ENCODE measurements at places on chromosomes 12 and 14. TPM values are rescaled to one million over a fixed set of nuclear protein-coding genes. Genes with fewer than 3 reads are reported as not detected.
A peak's percentile ranks its signal among the peaks of the same experiment; 100 is the strongest.

DNA sequence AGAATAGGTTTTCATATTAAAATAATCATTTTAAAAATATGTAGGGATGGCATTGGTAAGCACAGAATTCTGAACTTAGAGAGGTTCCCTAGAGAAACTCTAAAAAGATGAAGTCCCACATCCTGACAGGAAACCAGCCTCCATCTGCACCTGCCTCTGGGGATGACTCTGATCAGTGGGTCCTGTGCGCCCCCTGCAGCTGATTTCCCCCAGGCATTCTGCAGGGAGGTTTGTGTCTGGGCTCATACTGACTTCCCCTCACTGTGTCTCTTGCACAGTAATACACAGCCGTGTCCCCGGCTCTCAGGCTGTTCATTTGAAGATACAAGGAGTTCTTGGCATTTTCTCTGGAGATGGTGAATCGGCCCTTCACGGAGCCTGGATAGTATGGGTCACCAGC is 602.9 kb downstream of the TMEM121 start:
- H3K4me1 ChIP-seq: peaks cover 24% of the 10 kb centered on the region
- H3K4me3 ChIP-seq: no peak overlapping the region
- no peaks in the 10 kb centered on the region for H3K36me3 ChIP-seq
- H3K27ac ChIP-seq: peak overlapping the region; percentile 69
- DNase-seq: no peak

- no peak for DNase-seq
- H3K27ac ChIP-seq: no peak overlapping the region
- no peaks in the 10 kb centered on the region for H3K4me1 ChIP-seq
- no peak overlapping the region for H3K4me3 ChIP-seq
- H3K36me3 ChIP-seq: no peaks in the 10 kb centered on the region
Measured at GRCh38 chr14:96264853-96265252, 8.8 kb downstream of the BDKRB1 start.

The PPP4R3A gene
- total RNA-seq: 197 TPM

The FBXW8 gene
- 18.3 TPM for total RNA-seq

The CBLN3 gene
- total RNA-seq: 4.8 TPM

- H3K4me1 ChIP-seq: peaks cover 9% of the 10 kb centered on the region
- DNase-seq: peak; percentile 34
- no peaks in the 10 kb centered on the region for H3K36me3 ChIP-seq
Measured at GRCh38 chr14:91719839-91720238, 12.0 kb downstream of the CATSPERB start.

The CPM gene
- 0.81 TPM for total RNA-seq

- no peaks in the 10 kb centered on the region for H3K4me1 ChIP-seq
- H3K27me3 ChIP-seq: peaks cover 12% of the 10 kb centered on the region
- no peak for DNase-seq
- H3K36me3 ChIP-seq: no peaks in the 10 kb centered on the region
- H3K4me3 ChIP-seq: no peak overlapping the region
- no peak overlapping the region for H3K27ac ChIP-seq
Measured at GRCh38 chr12:108080363-108080762, 48.7 kb upstream of the WSCD2 start.

DNA sequence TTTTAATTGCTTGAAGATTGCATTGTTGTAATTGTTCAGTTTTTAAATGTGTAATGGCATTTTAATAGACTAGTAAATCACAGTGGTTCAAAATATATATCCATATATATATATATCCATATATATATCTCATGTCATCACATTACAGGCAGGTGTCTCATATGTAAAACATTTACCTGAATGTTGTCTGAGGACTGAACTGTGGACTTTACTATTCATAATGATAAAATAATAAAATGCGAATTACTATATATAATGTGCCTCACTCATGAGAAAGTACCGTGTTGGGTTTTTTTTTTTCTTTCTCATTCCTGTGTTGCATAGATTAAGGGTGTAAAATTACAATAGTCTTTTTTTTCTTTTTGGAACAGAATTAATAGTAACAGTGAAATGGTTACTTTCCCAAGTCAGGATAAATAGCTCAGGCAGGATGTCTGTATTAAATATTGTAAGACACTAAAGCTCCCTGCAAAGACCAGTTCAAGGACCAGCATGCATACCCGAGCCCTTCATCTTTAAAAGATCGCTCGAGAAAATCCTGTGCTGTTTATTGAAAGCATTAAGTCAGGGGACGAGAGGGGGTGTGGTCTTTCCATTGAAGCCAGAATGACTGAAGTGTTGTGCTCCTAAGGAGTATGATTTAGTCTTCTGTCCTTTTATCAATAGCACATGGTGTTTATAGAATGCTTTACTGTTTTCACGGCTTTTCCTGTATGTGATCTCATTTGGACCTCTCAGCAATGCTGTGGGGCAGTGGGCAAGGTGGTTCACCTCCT is 173.5 kb downstream of the CRADD start:
- H3K27ac ChIP-seq: no peak overlapping the region
- H3K4me1 ChIP-seq: peaks cover 14% of the 10 kb centered on the region
- H3K27me3 ChIP-seq: no peaks in the 10 kb centered on the region

GRCh38 chr14:74670726-74671411 is 42.0 kb downstream of the AREL1 start:
- DNase-seq: no peak
- H3K36me3 ChIP-seq: peaks cover 35% of the 10 kb centered on the region
- no peak overlapping the region for H3K4me3 ChIP-seq
- H3K27me3 ChIP-seq: no peaks in the 10 kb centered on the region
- H3K4me1 ChIP-seq: no peaks in the 10 kb centered on the region

DNA sequence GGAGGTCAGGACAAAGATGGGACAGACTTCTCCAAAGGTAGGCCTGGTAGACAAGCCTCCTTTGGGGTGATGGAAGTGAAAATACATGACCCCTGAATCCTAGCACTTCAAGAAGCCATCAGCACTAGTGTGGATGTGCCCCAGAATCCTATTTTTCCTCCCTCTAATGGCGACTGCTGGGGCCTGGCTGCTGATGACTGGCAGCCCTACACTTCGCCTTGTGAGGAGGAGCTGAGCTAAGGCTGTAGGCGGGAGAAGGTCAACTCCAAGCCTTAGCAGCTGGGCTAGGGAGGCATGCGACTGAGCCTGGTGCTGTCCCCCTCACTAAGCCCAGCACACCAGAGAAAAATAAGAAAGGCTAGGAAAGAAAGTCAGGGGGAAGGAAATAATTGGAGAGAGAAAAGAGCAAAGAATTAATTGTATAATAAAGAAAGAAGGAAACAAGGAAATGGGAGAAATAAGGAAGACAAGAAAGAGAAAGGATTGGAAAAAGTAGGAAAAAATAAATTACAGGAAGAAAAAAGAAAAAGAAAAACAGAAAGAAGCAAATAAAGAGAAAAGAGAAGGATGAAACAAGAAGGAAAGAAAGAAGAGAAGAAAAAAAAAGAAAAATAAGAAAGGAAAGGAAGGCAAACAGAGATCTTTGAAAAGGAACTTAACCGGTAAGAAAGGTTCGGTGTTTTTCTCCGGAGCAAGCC is 4.7 kb upstream of the HOXC10 start:
- no peak for DNase-seq
- H3K4me3 ChIP-seq: no peak overlapping the region
- H3K27me3 ChIP-seq: peaks cover 82% of the 10 kb centered on the region
- H3K36me3 ChIP-seq: peaks cover 2% of the 10 kb centered on the region

DNA sequence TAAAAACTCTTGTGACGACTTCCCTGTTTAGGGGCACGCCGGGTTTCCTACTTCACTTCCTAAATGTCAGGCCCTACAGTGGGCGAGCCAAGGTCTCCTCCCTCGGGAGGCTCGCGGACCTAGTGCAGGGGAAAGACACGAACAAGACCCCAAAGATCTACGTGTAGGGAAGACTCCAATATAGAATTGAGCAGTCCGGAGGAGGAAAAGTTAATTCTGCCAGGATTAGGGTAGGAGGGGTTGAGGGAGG is 564 bp downstream of the ATXN3 start:
- no peaks in the 10 kb centered on the region for H3K36me3 ChIP-seq
- peaks cover 66% of the 10 kb centered on the region for H3K4me1 ChIP-seq
- peak overlapping the region; percentile 94 for H3K27ac ChIP-seq
- peak; percentile 24 for DNase-seq
- H3K27me3 ChIP-seq: no peaks in the 10 kb centered on the region

The SYCP3 gene
- total RNA-seq: 0.71 TPM

DNA sequence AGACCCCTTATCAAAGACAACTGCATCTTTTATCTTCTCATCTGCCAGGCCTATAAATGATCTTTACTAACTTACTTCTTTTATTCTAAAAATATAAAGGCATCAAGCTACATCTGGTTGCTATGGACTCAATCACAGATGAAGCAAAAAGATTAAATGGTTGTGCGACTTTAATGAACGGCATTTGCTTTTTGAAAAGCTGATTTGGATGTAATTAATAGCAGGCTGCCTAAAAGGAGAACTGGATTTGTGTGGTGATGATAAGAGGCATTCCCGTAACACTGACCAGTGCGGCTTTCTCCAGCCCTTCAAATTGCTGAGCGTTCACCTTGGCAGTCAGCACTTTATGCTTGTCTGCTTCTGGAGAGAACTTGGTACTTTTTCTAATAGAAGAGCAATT is 103.8 kb downstream of the ARMH4 start:
- no peaks in the 10 kb centered on the region for H3K36me3 ChIP-seq
- no peak overlapping the region for H3K27ac ChIP-seq
- H3K4me3 ChIP-seq: no peak overlapping the region
- peaks cover 2% of the 10 kb centered on the region for H3K27me3 ChIP-seq

The DAO gene
- not detected for total RNA-seq

GRCh38 chr14:26594148-26594547 is 3.7 kb downstream of the NOVA1 start:
- peaks cover 12% of the 10 kb centered on the region for H3K27me3 ChIP-seq
- no peak for DNase-seq
- peaks cover 2% of the 10 kb centered on the region for H3K36me3 ChIP-seq
- H3K27ac ChIP-seq: no peak overlapping the region
- no peak overlapping the region for H3K4me3 ChIP-seq

The GCN1 gene
- total RNA-seq: 133 TPM

GRCh38 chr12:115456946-115457689 is 773.1 kb upstream of the TBX3 start:
- no peak overlapping the region for H3K27ac ChIP-seq
- peaks cover 13% of the 10 kb centered on the region for H3K27me3 ChIP-seq
- H3K4me1 ChIP-seq: peaks cover 5% of the 10 kb centered on the region
- no peak overlapping the region for H3K4me3 ChIP-seq
- no peaks in the 10 kb centered on the region for H3K36me3 ChIP-seq
- no peak for DNase-seq

The CYP27B1 gene
- 1.6 TPM for total RNA-seq

- H3K27ac ChIP-seq: no peak overlapping the region
- peaks cover 3% of the 10 kb centered on the region for H3K4me1 ChIP-seq
Measured at GRCh38 chr12:117889098-117889497, 79.7 kb downstream of the KSR2 start.

The IPO4 gene
- total RNA-seq: 24.8 TPM

The AICDA gene
- total RNA-seq: not detected

DNA sequence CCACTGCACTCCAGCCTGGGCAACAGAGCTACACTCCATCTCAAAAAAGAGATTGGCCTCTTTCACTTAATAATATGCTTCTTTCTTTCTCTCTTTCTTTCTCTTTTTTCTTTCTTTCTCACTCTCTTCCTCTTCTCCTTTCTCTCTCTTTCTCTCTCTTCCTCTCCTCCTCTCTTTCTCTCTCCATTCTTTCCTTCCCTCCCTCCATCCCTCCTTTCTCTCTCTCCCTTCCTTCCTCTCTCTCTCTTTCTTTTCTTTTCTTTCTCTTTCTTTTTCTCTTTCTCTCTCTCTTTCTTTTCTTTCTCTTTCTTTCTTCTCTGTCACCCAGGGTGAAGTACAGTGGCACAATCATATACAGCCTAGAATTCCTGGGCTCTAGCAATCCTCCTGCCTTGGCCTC is 38.4 kb downstream of the IRF2BPL start:
- H3K36me3 ChIP-seq: no peaks in the 10 kb centered on the region
- no peak overlapping the region for H3K4me3 ChIP-seq
- no peak for DNase-seq

DNA sequence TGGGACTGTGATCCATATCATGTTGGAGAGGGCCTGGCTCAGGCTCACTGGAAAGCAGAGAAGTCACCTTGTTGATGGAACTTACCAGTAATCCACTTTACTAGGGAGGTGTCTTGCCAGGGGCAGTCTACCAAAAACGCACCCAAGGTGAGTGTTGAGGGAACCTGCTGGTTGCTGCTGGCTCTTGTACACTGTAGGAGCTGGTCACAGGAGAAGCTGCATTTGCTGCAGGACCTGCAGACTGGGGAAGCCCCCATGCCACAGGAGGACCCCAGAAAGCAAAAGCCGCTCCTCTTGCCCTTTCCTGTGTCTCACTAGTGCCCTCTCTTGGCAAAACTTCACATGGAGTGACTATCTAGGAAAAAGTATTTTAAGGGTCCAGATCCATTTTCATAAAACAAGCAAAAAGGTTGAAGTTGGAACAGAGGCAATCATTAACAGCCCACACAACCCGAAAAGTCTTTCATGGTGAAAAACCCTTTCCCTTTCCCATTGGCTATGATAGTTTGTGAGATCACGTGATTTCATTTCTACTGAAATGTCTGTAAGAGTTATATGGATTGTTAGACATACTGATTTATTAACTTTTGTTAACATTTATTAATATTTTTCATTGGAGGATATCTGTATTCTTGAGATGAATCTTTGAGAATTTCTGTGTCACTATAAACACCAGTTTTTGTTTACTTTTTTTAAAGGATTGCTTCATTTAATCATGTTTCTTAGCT is 59.2 kb downstream of the RASSF8 start:
- H3K27ac ChIP-seq: no peak overlapping the region
- peaks cover 10% of the 10 kb centered on the region for H3K27me3 ChIP-seq
- no peaks in the 10 kb centered on the region for H3K4me1 ChIP-seq
- no peaks in the 10 kb centered on the region for H3K36me3 ChIP-seq

DNA sequence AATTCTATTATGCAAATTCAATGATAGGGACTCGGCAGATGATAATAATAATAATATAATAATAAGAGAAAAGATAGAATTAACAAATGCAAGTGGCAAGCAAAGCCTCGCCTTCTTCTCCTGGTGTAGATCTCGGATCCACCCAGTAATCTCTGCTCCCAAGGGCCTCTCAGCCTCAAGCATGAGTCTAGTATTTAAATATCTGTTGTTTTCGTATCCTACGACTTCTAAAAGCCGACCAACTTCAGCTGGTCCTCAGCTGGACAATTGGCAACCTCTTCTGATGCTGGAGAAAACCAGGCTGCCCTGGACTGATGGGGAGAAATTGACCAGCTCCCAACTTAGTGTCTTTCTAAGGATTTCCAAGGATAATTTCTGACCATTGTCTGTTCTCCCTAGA is 14.0 kb upstream of the MAP1LC3B2 start:
- H3K4me1 ChIP-seq: peaks cover 8% of the 10 kb centered on the region
- H3K27me3 ChIP-seq: no peaks in the 10 kb centered on the region
- no peak overlapping the region for H3K27ac ChIP-seq
- no peak for DNase-seq

GRCh38 chr12:50127546-50127945 is 15.5 kb downstream of the COX14 start:
- no peaks in the 10 kb centered on the region for H3K27me3 ChIP-seq
- DNase-seq: no peak
- no peak overlapping the region for H3K27ac ChIP-seq
- H3K4me3 ChIP-seq: no peak overlapping the region
- peaks cover 8% of the 10 kb centered on the region for H3K36me3 ChIP-seq
- peaks cover 58% of the 10 kb centered on the region for H3K4me1 ChIP-seq

The SDR9C7 gene
- not detected for total RNA-seq
